Activated naive CD4-positive, alpha-beta T cell (primary cell): ENCODE measurements at places on chromosomes 7 and 10.

- DNase-seq: no peak
Observed at GRCh38 chr10:306007-306674, 170.9 kb downstream of the ZMYND11 start.

DNA sequence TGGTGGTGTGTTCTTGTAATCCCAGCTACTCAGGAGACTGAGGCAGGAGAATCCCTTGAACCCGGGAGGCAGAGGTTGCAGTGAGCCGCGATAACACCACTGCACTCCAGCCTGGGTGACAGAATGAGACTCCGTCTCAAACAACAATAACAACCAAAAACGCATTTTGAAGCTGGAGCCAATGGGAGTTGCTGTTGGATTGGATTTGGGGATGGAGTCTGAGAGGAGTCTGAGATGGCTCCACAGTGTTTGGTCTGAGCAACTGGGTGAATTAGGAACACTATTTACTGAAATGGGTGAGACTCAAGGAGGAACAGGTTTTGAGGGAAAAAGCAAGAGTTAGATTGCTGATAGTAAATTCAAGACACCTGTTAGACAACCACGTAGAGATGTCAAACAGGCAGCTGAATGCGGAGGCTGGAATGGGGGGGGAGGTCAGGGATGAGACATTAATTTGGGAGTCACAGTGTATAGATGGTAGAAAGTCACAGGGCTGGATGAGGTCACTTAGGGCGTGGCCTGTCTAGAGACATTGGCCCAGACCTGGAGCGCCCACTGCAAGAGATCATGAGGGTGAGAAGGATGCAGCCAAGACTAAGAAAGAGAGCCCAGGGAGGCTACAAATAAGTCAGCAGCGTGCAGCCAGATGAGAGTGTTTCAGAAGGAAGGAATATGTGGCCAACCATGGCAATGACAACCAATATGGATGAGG, 56.4 kb downstream of the CYCS start:
- DNase-seq: no peak

DNA sequence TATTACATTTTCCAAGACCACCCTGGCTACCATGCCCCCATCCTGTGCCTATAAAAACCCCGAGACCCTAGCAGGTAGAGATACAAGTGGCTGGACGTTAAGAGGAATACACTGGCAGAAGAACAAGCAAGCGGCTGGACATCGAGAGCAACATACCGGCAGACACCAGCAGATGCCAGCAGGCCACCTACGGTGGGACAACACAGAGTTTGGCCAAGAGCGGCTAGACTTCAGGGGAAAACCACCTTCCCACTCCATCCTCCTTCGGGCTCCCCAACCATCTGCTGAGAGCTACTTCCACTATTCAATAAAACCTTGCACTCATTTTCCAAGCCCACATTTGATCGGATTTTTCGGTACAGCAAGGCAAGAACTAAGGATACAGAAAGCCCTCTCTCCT, 70.3 kb downstream of the ORC5 start:
- no peak for DNase-seq

DNA sequence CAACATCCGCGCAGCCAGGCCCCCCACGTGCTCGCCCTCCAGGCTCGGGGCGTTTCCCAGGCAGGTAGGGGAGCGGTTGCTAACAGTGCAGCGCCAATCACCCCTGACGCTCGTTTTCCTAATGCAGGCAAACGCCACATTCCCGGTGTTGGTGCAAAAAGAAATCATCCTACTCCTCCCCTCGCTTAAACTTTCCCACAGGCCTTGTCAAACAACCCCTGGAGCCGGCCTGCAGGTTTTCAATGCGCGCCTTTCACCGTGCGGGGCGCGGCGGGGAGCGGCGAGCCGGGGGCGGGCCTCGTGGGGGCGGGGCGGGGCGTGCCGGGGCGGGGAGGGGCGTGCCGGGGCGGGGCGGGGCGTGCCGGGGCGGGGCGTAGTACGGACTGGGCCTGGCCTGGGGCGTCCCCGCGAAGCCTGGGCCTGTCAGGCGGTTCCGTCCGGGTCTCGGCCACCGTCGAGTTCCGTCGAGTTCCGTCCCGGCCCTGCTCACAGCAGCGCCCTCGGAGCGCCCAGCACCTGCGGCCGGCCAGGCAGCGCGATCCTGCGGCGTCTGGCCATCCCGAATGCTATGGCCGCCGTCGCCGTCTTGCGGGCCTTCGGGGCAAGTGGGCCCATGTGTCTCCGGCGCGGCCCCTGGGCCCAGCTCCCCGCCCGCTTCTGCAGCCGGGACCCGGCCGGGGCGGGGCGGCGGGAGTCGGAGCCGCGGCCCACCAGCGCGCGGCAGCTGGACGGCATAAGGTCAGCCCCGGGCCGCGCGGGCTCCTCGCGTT, at the start of gene ECHDC3:
Gene ECHDC3, plus strand, starts transcription at position 374 of the 770 bp plus-strand sequence. Its CDS starts 195 bp downstream, at position 569.
- peak; percentile 24 for DNase-seq

- no peak for DNase-seq
Observed at GRCh38 chr7:132333301-132333700, 243.0 kb downstream of the PLXNA4 start.

DNA sequence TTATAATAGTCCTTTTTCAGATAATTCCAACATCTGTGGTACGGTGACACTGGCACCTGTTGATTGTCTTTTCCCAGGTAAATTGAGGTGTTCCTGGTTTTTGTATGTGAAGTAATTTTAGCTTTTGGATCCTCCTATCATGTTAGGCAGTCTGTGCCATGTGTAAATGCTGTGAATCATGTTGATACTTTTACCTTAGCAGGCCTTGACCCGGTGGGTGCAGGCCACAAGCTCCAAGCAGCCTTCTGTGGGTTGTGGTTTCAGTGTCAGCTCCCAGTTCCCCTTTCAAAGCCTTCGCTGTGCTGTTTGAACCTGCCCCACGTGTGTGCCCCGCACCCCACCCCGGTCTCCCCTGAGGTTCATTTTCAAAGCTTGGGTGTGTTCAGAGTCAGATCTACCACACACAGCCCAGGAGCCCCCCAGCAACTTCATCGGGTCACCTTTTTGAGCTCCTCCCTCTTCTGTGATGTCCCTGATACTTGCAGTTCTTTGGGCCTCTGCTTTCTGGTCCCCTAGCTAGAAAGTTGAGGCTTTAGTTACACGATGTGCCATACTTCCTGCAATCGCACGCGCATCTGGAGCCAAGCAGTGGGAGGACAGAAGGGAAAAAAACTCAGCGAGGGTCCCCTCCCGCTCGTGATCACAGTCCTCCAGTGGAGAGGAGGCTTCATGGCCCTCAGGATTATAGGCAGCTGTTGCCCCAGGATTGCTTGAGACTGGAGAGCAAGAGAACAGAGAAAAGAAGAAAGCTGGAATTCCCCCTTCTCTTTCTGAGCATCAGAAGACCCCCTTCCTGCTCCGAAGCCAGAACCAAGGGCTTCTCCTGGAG, 8.7 kb upstream of the BHLHA15 start:
- no peak for DNase-seq

- DNase-seq: no peak
Observed at GRCh38 chr10:132462463-132463332, 65.7 kb downstream of the PWWP2B start.

DNA sequence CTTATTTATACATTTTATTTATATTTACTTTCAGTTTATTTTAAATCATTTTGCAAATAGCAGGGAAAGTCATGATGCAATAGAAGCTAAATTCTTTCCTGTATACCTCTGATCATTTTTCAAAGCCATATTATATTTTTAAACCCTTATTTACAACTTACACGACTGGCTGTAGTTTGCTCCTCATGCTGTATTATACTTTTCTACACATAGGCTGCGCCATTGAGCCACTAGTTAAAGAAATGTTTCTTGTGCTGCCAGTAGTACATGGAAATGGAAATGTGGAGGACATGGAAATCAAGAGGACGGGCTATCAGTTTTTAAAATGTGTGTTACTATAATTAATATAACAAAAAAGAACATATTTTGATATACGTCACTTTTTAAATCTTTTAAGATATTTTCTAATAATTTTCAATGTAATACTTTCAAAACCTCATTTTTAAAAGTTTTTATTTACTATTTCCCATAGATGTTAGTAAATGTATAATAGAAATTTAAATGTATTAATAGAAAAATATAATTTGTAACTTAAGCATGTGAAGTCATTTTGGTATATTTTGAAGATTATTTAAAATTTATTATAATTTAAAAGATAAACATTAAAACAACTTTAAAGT, 118.5 kb downstream of the VTI1A start:
- DNase-seq: no peak

GRCh38 chr7:29304756-29305155, 110.2 kb downstream of the CHN2 start:
- no peak for DNase-seq

GRCh38 chr7:33971106-33971505, 65.8 kb downstream of the BMPER start:
- DNase-seq: no peak

DNA sequence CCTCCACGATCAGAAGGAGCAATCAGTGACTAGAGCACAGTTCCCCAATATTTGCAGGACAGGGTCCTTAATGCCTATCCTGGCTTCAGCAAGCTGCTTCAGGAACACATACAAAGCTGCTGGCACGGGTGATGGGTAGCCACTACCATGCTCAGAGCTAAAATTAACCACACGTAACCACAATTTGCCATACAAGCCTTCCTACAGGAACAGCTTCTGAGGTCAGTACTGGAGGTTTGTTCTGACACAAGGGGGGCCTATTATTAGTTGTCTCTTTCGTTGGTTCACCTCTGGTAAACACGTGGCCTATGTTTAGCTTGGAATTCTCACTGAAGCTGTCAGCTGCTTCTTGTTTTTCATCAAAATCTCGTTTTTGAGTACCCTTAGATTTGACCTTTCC, 41.1 kb downstream of the ZNF248 start:
- DNase-seq: no peak

- no peak for DNase-seq
Observed at GRCh38 chr10:15150563-15150962, 17.9 kb downstream of the NMT2 start.

DNA sequence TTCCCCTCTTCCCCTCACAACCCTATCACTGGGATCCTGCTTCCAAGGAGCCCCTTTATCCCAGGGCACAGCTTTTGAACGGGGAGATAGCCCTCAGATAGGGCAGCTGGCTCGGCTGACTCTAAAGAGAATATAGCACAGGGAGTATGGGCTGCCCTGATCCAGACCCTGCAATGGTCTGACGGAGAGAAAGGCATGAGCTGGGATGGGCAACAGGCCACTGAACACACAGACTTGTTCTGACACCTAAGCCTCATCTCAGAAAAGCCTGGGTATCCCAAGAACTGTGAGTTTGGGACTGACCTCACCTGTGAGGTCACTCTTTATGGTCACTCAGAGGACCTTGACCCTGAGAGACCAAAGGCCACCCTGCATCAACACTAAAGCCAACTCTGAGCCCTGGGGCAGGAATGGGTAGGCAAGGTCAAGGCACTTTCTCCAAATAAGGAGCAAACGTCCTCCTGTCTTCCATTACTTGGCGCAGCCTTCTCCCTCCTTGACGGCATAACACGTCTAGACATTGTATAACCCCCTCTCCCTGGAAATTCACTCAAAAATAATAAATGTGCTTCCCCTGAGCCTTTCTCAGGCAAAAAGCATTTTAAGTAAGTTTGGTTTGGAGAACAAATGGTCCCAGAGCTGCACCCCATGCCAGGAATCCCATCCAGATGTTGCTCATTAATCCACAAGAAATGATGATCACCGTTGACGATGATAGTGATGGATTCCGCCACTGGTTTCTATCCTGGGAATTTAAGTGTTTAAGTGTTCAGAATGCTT, 8.2 kb upstream of the LRRC18 start:
- no peak for DNase-seq

DNA sequence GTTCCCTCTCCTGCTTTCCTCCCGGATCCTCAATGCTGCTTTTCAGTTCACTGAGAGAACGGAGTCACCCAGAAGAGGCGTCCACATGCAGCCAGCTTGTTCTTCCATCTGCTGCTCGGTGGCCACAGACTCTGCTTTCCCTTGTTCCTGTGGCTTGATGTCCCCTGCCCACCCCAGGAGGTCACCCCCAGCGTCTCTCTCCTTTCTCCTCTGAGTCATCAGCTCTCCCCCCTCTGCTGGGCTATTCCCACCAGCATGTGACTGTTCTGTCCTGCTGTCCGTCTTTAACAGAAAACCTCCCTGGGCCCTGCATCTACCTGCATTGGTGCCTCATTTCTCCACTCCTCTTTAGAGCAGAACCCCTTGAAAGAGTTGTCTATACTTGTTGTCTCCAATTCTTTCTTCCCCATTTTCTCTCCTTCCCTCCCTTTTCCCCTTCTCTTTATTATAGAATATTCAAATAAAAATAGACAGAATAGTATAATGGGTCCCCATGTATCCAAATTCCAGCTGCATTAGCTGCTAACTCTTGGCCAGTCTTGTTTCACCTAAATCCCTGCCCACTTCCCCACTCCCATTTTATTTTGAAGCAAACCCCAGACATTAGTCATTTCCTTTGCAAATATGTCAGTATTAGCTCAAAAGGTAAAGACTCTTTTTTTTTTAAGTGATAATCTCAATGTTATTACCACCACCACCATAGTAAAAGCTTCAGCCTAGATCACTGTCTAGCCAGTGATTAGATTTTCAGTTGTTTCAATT, 4.1 kb downstream of the ZNF282 start:
- no peak for DNase-seq

DNA sequence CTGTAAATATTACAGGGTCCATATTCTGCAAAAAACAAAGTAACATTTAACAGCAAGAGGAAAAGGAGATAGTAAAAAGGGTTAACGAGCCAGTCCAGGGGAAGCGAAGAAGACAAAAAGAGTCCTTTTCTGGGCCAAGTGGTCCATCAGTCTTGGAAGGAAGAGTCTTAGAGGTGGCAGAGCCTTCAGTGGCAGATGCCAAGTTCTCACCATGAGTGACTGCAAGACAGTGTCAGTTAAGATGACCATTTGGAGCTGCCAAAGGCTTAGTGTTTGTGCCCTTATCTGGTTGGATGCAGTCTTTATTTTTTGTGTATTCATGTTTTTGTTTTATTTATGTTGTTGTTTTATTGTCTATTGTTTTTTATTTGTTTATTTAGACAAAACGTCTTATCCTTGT, 125.7 kb upstream of the LANCL2 start:
- no peak for DNase-seq
